ENCODE measurements at places on chromosomes 2 and 18.
A peak's percentile ranks its signal among the peaks of the same experiment; 100 is the strongest.

- DNase-seq: peak; percentile 98
Observed at GRCh38 chr2:84919885-84920580, 14.6 kb downstream of the TMSB10 start.

DNA sequence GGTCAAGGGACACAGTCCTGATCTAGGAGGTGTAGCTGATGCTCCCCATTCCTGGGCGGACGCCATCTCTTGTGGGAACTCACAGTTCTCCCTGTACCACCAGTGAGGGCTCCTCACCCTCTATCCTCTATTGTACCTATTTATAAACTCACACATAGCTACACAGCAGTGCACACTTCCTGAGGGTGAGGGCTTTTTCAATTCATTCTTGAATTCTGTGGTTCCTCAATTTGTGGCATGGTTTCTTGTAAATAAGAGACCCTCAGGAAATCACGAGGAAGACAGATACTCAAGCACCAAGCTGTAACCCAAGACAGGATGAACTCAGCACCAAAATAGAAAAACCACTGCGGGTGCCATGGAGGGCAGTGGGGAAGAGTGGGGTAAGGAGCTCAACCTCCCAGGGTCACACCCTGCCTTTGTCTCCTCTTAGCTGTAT, 245.9 kb upstream of the PXDN start:
- DNase-seq: no peak

GRCh38 chr2:200193791-200194190, 112.7 kb upstream of the SPATS2L start:
- DNase-seq: no peak

GRCh38 chr18:11368020-11368419, 218.7 kb upstream of the PIEZO2 start:
- no peak for DNase-seq

- peak; percentile 83 for DNase-seq
Observed at GRCh38 chr2:188199716-188200128, 92.0 kb upstream of the GULP1 start.

GRCh38 chr2:112902816-112903215, 8.1 kb upstream of the IL37 start:
- DNase-seq: no peak
